ENCODE measurements at places on chromosomes 11 and 22.

- no peak for DNase-seq
These were observed 12.4 kb downstream of the TTC38 start for GRCh38 chr22:46280063-46280817.

GRCh38 chr11:134545521-134545920, 133.5 kb upstream of the B3GAT1 start:
- no peak for DNase-seq

DNA sequence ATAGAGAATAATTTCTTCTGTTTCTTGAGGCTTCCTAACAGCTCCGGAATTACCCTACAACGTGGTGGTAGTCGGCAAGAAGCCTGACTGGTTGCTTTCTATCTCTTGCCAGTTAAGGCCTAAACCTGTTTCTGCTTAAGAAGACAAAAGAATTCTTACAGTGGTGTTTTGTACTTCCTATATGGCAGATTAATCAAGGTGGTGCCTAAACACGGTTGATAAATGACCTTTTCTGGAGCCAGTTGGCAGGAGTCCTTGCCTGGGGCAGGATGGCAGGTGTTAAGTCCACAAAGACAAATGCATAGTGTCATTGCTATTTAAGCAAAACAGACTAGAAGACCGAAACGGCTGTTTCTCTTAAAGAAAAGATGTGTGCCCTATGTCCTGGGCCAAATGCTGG, 9.9 kb downstream of the GVQW3 start:
- DNase-seq, result no peak

GRCh38 chr11:9716275-9717039, 52.6 kb downstream of the SWAP70 start:
- peak; percentile 82 for DNase-seq

DNA sequence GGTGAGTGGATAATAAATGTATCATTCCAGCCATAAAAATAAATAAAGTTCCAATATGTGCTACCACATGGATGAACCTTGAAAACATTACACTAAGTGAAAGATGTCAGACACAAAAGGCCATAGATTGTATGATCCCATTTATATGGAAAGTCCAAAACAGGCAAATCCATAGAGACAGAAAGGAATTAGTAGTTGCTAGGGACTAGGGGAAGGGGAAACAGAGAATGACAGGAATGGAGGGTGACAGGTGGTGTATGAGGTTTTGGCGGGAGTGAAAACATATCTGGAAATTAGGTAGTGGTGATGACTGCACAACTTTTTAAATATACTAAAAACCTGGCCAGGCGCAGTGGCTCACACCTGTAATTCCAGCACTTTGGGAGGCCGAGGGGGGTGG, 15.2 kb upstream of the CARD10 start:
- no peak for DNase-seq
